ENCODE measurements at places on chromosomes 16 and 17.

GRCh38 chr17:82028246-82028645 lies 3.2 kb upstream of the RAC3 start:
- no peak for DNase-seq

DNA sequence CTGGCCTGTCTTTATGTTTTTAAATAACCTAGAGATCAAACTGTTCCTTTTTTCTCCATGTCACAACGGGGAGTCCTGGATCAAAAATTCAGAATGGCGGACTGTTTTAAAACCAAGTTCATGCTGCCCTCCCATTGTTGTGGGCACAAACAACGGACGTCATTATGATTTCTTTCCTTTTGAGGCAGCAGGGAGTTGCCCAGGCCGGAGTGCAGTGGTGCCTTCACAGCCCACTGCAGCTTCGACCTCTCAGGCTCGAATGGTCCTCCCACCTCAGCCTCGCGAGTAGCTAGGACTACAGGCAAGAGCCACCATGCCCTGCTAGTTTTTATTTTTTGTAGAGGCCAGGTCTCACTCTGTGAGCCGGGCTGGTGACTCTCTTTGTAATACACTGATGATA lies 26.5 kb downstream of the NDE1 start:
- no peak for DNase-seq

DNA sequence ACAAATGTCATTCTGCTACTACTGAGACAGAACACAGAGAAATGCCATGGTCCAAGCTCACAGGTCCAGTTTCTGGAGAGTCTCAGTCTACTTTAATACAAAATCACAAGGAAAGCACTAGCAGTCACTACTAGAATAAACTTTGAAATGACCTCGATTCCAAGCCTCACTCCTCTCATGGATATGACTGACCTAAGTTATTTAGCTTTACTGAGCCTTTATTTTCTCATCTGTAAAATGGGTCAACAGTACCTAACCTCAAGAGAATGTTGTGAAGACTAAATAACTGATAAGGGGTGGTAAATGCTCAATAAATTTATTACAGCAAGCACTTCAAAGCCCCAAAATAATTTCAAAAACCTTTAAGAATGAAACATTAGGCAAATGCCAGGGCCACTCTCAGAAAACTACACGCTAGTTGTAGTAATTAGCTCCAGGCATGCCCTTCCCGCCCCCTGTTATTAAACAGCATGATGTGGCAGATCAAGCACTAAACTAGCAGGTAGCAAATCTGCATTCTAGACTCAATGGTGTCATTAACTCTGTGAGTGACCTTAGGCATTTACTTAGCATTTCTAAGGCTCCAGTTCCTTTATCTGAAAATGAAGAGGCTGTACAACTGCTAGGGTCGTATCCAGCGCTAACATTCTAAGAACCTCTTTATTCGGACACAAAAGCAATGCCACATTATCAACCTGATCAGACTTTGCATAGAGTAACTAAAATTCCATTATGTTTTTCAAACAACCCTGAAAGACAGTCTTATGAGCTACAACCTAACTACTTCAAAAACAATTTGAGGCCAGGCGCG lies 8.4 kb downstream of the GSPT1 start:
- no peak for DNase-seq

- no peak for DNase-seq
These were observed 41.4 kb downstream of the SF3B3 start for GRCh38 chr16:70565053-70565452.

DNA sequence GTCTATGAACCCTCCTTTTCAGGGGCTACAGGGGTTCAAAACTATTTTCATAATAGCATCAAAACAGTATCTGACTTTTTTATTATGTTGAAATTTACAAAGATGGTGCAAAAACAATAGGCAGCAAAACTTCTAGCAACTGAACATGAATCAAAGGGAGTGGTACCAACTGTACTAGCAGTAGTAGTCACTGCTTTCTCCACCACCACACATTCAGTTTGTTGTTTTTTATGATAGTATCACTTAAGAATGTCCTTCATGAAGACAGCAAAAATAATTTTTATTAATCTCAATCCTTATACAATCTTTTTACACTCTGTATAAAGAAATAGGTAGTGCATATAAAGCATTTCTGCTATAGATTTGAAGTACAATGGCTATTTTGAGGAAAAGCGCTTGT lies 47.6 kb downstream of the MED13 start:
- DNase-seq, result peak; percentile 52

GRCh38 chr17:63338272-63338671 lies 107.8 kb downstream of the CYB561 start:
- no peak for DNase-seq

DNA sequence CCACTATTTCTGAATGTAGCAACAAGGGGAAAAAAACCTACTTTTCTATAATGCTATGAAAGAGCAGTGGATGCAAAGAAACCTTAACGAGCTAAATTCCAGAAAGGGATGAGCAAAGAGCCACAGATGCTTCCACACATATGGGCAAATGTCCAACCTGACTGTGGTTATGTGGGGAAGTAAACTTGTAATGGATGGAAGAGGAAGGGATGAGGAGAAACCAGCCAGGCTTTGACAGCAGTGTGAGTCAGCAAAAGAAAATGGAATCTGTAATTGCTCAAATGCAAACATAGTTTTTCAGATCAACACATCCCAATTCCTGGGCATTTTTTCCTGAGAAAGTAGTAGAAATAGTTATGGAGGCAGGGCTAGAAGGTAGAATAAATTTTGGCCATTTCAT lies 204.8 kb upstream of the CPHXL start:
- peak; percentile 71 for DNase-seq

DNA sequence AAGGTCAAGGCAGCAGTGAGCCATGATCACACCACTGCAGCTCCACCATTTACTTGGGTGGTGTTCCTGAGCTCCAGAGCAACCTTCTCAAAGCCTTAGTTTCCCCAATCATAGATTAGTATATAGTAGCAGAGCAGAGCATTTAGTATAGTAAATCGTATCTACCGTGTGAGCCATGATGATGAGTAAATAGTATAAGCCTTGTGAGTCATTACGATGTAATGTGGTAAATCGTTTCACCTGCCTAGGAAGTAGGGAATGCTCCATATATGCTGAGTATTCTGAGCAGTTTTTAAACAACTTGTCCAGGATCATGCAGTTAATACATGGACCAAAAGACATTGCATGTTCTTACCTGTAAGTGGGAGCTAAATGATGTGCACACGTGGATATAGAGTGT lies 66.4 kb downstream of the SCNN1B start:
- DNase-seq, result no peak

GRCh38 chr16:57213462-57213861 lies 27.3 kb downstream of the RSPRY1 start:
- DNase-seq, result no peak

DNA sequence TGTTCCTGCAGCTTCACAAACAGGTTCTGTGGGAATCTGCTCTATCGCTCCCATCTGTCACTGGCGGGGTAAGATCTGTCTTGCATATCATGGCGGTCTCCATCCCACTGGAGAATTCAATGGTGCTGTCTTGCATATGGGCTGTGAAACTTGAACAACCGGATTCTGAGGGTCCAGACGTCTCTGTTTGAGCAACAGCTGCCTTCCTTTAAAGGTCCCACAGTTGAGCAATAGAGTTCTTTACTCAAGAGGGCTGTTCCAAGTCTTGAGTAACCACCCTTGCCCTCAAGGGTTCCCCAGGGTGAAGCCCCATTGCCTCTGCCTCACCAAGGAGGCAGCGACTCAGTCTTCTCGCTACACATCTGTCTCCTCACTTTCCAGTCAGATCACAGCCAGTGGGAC lies 50.8 kb downstream of the ZFHX3 start:
- DNase-seq, result peak; percentile 24

- DNase-seq, result peak; percentile 56
These were observed 7.0 kb upstream of the MAF start for GRCh38 chr16:79607587-79607986.

- no peak for DNase-seq
These were observed 403.3 kb upstream of the TNRC6C start for GRCh38 chr17:77555121-77555591.

DNA sequence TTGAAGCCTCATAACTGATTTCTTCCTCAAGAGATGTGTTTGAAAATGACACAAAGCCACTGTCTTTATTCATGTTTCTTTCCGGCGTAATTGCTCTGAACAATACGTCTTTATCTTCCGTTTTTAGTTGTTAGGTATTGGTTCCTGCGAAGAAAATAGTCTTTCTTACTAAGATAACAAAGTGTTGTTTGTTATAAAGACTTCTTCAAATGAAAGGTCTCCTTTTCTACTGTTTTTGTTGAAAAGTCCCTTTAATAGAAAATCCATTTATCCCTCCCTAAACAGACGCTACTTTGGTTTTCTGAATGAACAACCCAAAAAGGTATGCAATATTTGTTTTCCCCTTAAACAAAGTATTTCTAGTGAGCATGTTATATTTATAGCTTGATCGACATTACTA lies 469.1 kb downstream of the KCNJ18 start:
- no peak for DNase-seq

GRCh38 chr17:44380767-44381166 lies 8.7 kb downstream of the ITGA2B start:
- no peak for DNase-seq

- no peak for DNase-seq
These were observed 139.0 kb downstream of the HS3ST3A1 start for GRCh38 chr17:13462673-13463124.

- no peak for DNase-seq
These were observed 16.6 kb upstream of the AATK start for GRCh38 chr17:81182596-81182995.

DNA sequence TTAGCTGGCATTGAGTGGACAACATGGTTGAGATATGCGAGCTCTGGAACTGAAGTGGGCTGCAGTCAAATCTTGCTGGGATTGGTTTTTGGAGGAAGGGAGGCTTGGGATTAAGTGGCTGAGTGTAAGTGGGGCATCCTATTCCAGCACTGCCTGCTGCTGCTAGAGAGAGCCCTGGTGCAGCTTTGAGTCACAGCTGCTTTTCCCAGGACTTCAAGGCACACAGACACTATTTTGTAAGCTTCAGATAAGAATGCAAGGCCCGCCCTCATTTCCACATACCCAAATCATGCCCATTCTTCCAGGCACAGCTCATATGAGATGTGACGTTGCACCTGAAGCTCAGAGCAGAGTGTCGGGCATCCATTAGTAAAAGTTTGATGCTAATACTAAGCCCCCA lies 10.2 kb upstream of the MAF start:
- DNase-seq, result no peak

GRCh38 chr16:26644912-26645543 lies 421.7 kb upstream of the C16orf82 start:
- DNase-seq, result no peak

- DNase-seq, result no peak
These were observed 200.7 kb upstream of the CACNG5 start for GRCh38 chr17:66634193-66634592.

GRCh38 chr17:35006961-35007360 lies 26.6 kb downstream of the LIG3 start:
- no peak for DNase-seq

- no peak for DNase-seq
These were observed 13.9 kb downstream of the SNN start for GRCh38 chr16:11681976-11682654.

GRCh38 chr16:79188739-79189122 lies 411.8 kb downstream of the MAF start:
- DNase-seq, result no peak

DNA sequence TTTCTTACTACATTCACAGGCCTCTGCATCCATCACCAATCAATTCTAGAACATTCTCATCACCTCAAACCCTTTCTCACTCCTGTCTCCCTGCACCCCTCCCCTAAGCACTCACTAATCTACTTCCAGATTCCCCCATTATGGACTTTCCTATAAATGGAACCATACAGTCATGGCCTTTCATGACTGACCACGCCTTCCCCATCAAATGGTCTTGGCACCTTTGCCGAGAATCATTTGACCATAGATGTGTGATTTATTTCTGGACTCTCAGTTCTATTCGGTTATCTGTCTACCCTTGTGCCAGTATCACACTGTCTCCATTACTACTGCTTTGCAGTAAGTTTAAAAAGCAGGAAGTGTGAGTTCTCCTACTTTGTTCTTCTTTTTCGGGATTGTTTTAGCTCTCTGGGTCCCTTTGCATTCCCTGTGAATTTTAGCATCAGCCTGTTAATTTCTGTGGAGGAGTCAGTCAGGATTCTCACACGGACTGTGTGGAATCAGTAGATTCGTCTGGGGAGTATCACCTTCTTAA lies 27.5 kb downstream of the GTF3C1 start:
- no peak for DNase-seq

GRCh38 chr16:59236804-59237458 lies 502.8 kb upstream of the GOT2 start:
- DNase-seq, result no peak

DNA sequence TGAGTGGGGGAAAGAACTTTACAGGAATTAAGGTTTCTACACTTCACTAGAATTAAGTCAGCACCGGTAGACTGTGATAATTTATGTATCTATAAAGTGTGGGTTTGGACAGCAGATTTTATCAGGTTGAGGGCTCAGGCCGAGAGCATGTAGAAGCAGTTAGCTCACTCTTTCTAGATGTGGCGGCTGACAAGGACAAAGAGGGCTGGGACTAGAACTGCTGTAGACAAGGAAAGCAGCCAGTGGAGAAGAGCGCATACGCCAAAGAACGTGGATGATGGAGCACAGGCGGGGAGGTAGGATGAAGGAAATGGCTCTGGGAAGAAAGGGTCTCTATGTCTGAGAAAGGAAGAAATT lies 504 bp upstream of the GOSR1 start:
- no peak for DNase-seq

GRCh38 chr17:278055-278675 lies 74.4 kb downstream of the RPH3AL start:
- no peak for DNase-seq

DNA sequence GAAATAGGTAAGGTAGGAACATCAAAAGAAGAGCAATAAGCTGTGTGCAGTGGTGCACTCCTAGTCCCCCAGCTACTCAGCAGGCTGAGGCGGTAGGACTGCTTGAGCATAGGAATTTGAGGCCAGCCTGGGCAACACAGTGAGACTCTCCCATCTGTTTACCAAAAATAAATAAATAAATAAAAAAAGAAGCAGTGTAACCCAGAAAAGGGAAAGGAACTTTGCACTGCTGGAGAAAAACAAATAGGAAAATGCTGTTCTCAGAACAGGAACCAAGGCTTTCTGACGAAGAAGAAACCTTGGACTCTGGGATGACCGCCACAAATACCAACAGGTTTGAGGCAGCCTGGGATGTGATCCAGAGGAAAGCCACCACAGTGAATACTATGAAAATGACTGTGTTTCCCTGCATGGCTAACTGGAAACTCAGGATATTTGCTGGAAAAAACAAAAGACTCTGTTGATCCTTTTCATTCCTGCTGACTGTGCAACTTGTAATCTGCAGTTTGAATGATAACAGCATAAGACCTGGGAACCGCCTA lies 41.2 kb downstream of the TTC19 start:
- peak; percentile 59 for DNase-seq

DNA sequence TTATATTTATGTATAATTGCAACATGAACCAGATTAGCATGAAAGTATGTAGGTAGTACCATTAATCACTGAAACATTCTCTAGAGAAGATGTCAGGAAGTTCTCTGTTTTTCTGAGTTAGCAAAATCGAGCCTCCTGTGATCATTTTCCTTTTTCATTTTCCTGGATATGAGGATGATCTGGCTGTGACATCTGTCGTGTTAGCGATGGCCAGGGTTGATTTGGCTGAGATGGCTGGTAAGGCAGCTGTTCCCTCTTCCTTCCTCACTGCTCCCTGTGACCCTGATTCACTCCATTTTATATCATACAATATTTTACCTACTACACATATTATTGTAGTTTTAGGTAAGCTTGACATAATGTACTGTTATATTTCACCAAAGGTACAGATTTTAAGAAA lies 10.3 kb downstream of the CNTNAP4 start:
- DNase-seq, result no peak
